Peyer's patch (tissue), 4 donors: ENCODE measurements at places on chromosomes 5 and 9. TPM values are rescaled to one million over a fixed set of nuclear protein-coding genes. Genes with fewer than 3 reads are reported as not detected.

GRCh38 chr5:54743997-54744788 is 226.6 kb downstream of the SNX18 start:
- H3K4me1 ChIP-seq: no peaks in the 10 kb centered on the region
- DNase-seq: no peak
- H3K27me3 ChIP-seq: no peaks in the 10 kb centered on the region
- H3K4me3 ChIP-seq: no peak overlapping the region
- H3K27ac ChIP-seq: peak overlapping the region; percentile 66

DNA sequence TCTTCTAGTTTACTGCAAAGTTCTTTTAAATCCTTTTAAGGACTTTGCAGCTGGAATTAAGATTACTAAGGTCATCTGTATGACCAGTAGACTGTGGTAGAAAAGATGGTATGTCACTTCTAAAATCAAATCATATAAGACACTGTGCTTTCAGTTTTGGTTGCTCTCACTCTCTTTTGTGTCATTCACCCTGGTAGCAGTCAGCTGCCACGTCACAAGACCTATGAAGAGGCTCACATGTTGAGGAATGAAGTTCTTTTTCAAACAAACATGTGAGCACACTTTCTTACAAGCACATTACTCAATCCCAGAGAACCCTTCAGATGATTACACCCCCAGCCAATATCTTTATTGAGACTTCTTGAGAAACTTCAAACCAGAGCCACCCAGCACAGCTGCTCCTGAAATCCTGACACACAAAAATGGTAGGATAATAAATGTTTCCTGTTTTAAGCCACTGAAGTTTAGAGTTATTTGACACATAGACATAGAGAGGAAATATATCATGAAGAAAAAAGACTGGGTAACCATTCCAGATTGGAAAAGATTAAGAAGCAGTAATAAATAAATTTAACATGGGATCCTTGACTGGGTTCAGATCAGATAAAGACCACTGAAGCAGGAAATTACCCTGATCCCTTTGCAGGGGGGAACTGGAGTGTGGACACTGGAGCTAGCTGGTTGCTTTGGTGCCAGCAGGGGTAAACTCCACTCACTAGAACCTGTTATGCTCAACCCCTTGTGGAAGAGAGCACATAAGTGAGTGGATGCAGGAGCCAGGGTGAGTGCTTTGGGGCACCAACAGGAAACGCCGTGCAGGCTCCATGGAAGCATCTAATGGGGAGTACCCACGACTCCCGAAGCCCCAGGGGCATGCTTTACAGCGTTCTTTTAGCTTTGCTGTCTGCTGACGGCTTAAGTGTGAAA is 64.1 kb downstream of the SLCO4C1 start:
- H3K27me3 ChIP-seq: no peaks in the 10 kb centered on the region
- DNase-seq: no peak
- no peaks in the 10 kb centered on the region for H3K36me3 ChIP-seq
- no peak overlapping the region for H3K27ac ChIP-seq
- H3K4me1 ChIP-seq: no peaks in the 10 kb centered on the region

TEK gene
- 4.0 TPM for total RNA-seq

GRCh38 chr5:177402271-177403043 is 2.0 kb upstream of the PFN3 start:
- H3K27ac ChIP-seq: peak overlapping the region; percentile 63
- no peaks in the 10 kb centered on the region for H3K27me3 ChIP-seq
- peak overlapping the region; percentile 79 for H3K4me3 ChIP-seq
- DNase-seq: peak; percentile 64
- H3K4me1 ChIP-seq: peaks cover 35% of the 10 kb centered on the region
- H3K36me3 ChIP-seq: no peaks in the 10 kb centered on the region

DNA sequence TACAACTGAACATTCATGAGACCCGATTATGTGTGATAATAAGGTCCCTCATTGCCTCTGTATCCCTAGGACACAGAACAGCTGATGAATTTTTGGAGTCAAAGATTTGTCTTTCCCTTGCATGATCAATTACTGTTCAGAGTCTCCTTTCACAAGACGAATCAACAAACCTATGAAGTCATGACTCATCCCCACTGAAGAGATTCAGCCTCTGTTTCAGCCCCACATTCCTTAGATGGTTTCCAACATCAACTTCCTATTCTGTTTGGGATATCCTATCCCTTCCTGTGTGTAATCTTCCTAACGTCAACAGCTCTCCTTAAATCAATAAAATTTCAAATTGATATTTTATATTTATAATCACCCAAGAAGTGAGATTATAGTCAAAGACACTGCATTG is 199.0 kb downstream of the DNAH5 start:
- H3K27ac ChIP-seq: no peak overlapping the region
- no peaks in the 10 kb centered on the region for H3K36me3 ChIP-seq
- no peaks in the 10 kb centered on the region for H3K27me3 ChIP-seq
- H3K4me1 ChIP-seq: no peaks in the 10 kb centered on the region

DNA sequence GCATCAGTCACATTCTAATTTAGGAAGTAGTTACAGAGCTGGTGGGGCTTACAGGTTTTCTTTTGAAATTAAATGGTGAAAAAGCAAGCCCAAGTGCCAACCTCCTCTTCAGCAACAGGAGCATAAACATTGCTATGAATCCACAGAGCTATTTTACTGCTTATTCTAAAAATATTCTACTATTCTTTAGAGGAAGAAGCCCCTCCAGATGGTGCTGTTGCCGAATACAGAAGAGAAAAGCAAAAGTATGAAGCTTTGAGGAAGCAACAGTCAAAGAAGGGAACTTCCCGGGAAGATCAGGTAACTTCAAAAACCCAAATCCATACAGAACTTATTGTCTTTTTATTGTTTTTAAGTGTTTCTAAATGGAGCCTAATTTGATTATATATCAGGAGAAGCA is 202.8 kb downstream of the CWC27 start:
- H3K4me1 ChIP-seq: no peaks in the 10 kb centered on the region
- no peak overlapping the region for H3K4me3 ChIP-seq

MYOT gene
- 1.1 TPM for total RNA-seq

- no peaks in the 10 kb centered on the region for H3K4me1 ChIP-seq
- no peak overlapping the region for H3K27ac ChIP-seq
- no peaks in the 10 kb centered on the region for H3K36me3 ChIP-seq
- H3K4me3 ChIP-seq: no peak overlapping the region
These were observed 913.1 kb downstream of the EFNA5 start for GRCh38 chr5:106757672-106758071.

- H3K36me3 ChIP-seq: no peaks in the 10 kb centered on the region
- DNase-seq: no peak
- H3K27ac ChIP-seq: no peak overlapping the region
These were observed 4.4 kb upstream of the COL5A1 start for GRCh38 chr9:134637241-134637640.

FOXI1 gene
- not detected for total RNA-seq

ECSCR gene
- 24.8 TPM for total RNA-seq

CIZ1 gene
- 87.9 TPM for total RNA-seq

GRCh38 chr9:8362250-8362649 is 562.7 kb upstream of the DMAC1 start:
- no peaks in the 10 kb centered on the region for H3K27me3 ChIP-seq
- H3K4me1 ChIP-seq: no peaks in the 10 kb centered on the region
- H3K4me3 ChIP-seq: no peak overlapping the region
- no peak overlapping the region for H3K27ac ChIP-seq
- no peak for DNase-seq
- no peaks in the 10 kb centered on the region for H3K36me3 ChIP-seq

TNFSF15 gene
- total RNA-seq: 1.1 TPM

DNA sequence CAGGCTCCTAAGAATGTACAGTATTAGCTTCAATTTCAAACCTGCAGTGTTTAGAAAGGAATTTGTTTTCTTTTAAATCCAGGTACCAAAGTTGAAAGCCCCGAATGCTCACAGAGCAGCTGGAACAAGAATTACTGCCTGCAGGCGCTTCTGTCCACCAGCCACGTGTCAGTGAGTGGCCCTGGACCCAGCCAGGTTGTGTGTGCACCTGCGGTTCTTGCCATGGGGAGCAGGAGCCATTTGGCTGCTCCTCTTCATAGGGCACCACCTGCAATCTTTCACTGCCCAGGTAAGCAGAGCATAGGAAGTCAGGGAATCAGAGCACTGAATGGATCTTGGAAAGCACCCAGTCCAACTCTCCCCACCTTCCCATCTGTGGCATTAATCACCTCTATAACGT is 79.5 kb upstream of the PIP5K1B start:
- no peak overlapping the region for H3K27ac ChIP-seq
- no peak overlapping the region for H3K4me3 ChIP-seq
- no peaks in the 10 kb centered on the region for H3K27me3 ChIP-seq
- DNase-seq: no peak

SNX18 gene
- total RNA-seq: 18.2 TPM

GRCh38 chr5:157350939-157351801 is 85.2 kb downstream of the CYFIP2 start:
- no peaks in the 10 kb centered on the region for H3K4me1 ChIP-seq
- no peak overlapping the region for H3K4me3 ChIP-seq
- H3K36me3 ChIP-seq: no peaks in the 10 kb centered on the region
- DNase-seq: no peak
- no peak overlapping the region for H3K27ac ChIP-seq

DNA sequence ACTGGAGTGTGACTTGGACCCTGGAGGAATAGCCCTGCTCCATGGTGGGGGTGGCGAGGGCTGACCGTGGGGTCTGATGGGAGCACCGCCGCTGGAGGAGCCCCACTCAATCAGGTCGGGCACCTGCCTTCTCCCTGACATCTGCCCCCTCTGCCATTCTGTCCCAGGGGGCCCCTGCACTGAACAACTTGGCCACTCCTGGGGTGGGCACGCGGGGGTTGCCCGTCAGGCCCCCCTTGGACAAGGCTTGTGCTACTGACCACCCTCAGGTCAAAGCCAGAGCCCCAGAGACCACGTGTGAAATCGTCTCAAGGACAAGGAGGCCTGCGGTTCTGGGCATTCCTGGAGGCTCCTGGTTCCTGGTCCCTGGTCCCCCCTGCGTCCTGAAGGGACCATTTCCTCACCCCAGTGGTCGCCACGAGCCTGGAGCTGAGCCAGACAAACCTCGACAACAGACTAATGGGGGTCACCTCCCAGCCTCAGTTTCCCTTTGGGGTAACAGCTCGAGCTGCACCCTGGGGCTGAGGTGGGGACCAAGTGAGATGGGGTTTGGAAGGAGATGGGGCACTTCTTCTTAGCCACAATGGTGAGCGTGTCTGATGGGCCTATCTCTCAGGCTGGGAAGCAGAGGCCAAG is 73.4 kb upstream of the RNU6ATAC start:
- no peaks in the 10 kb centered on the region for H3K36me3 ChIP-seq
- no peak overlapping the region for H3K27ac ChIP-seq
- no peaks in the 10 kb centered on the region for H3K27me3 ChIP-seq

DNA sequence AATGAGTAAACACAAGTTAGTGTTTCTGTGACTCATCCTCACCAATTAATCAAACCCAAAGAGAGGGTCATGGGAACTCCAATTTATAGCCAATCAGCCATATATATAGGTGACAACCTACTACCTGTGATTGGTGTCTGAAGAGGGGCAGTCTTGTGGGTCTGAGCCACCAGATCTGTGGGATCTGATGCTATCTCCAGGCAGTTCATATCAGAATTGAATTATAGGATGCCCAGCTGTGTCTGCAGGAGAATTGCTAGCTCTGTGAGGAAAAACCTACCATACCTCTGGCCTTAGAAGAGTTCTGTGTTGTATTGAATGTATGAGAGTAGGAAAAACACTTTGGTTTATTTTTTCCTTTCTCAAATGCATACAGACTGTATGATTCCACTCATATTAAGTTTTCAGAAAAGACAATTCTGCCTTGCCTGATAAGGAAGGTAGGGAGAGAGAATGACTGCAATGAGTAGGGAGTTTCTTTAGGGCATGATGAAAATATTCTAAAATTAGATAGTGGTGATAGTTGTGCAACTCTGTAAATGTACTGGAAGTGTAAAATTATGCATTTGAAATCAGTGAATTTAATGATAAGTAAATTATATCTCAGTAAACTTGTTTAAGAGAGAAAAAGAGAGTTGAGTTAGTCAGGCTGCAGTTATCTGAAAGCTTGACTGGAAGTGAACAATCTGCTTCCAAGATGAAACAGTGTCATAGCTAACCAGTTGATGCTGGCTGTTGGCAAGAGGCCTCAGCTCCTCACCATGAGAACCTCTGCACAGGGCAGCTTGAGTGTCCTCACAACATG is 274.9 kb downstream of the AUH start:
- no peak for DNase-seq
- no peaks in the 10 kb centered on the region for H3K27me3 ChIP-seq
- no peak overlapping the region for H3K4me3 ChIP-seq
- no peaks in the 10 kb centered on the region for H3K4me1 ChIP-seq
- no peak overlapping the region for H3K27ac ChIP-seq

- no peaks in the 10 kb centered on the region for H3K4me1 ChIP-seq
- no peaks in the 10 kb centered on the region for H3K36me3 ChIP-seq
- no peaks in the 10 kb centered on the region for H3K27me3 ChIP-seq
- DNase-seq: no peak
These were observed 129.6 kb upstream of the ABCA1 start for GRCh38 chr9:105057551-105057950.
